ENCODE measurements at places on chromosomes 7 and 10. TPM values are rescaled to one million over a fixed set of nuclear protein-coding genes. Genes with fewer than 3 reads are reported as not detected.

DNA sequence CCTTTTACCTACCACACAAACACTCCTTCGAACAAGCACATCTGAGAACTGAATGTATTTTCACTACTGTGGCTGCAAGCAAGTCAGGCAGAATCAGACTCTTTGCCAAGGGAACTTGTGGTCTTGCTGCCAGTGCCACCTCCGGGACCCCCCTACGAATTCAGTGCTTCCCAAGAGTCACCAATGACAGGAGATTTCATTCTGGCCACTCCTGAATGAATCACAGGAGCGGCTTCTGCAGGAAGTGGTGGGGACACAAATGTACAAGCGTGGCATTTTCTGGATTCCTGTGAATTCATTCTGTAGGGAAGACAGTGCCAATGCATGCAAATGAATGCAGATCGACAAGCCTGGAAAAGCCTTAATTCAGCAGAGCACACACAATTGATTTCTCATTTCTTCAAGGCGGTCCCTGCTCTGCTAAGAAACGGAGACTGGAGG is 161.2 kb downstream of the CAMK1D start:
- no peak overlapping the region for H3K4me3 ChIP-seq
- peak; percentile 13 for DNase-seq
- H3K36me3 ChIP-seq, result no peaks in the 10 kb centered on the region
- H3K4me1 ChIP-seq, result no peaks in the 10 kb centered on the region
- H3K27me3 ChIP-seq, result no peaks in the 10 kb centered on the region
- no peak overlapping the region for H3K27ac ChIP-seq

DNA sequence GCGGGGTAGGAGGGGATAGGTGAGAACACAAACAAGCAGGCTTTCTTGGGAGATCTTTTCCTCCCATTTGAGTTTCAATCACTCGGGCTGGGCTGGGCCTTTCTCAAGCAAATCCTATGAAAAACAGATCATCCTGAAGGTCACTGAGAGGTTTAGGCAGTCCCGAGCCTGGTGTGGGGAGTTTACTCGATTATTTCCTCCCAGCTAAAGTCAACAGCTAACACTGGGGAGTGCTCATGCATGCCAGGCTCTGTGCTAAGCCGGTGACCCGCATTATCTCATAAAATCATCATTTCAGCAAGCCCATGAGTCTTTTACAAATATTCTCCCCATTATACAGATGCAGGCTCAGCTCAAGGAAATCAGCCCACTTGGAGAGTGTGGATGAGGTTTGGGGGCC is 85.0 kb upstream of the PAX2 start:
- H3K27me3 ChIP-seq, result no peaks in the 10 kb centered on the region
- no peak for DNase-seq
- H3K4me3 ChIP-seq, result no peak overlapping the region
- H3K4me1 ChIP-seq, result peaks cover 7% of the 10 kb centered on the region
- no peaks in the 10 kb centered on the region for H3K36me3 ChIP-seq
- H3K27ac ChIP-seq, result no peak overlapping the region

GRCh38 chr10:94443549-94443948 is 41.2 kb downstream of the TBC1D12 start:
- no peaks in the 10 kb centered on the region for H3K36me3 ChIP-seq
- no peaks in the 10 kb centered on the region for H3K27me3 ChIP-seq
- no peak overlapping the region for H3K4me3 ChIP-seq
- DNase-seq, result no peak
- H3K27ac ChIP-seq, result peak overlapping the region; percentile 50

GRCh38 chr7:80705130-80705781 is 66.8 kb downstream of the CD36 start:
- no peak overlapping the region for H3K4me3 ChIP-seq
- H3K36me3 ChIP-seq, result no peaks in the 10 kb centered on the region
- peak overlapping the region; percentile 14 for H3K27ac ChIP-seq
- H3K27me3 ChIP-seq, result no peaks in the 10 kb centered on the region
- H3K4me1 ChIP-seq, result 0 out of 2 replicates have a peak, but pooled peaks cover 3% of the 10 kb centered on the region

DNA sequence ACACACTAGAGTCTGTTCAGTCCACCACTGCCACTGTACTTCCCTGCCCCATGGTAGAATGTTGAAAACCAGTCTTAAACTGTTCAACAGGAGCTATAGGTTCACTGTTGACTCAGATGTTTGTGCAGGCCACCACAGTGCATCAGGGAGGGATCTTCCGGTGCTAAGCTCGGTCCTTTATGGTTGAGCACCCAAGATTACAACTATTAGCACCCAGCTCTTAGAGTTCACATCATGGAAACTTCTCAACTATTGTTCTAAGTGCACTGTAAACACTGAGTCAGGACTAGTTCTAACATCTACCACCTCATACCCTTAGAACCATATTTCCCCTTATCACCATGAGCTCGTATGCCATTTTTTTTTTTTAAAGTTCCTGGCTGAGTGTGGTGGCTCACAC is 97.1 kb upstream of the MXI1 start:
- no peak for DNase-seq
- H3K27ac ChIP-seq, result no peak overlapping the region
- H3K27me3 ChIP-seq, result no peaks in the 10 kb centered on the region

The ITIH5 gene
- 0.51 TPM for total RNA-seq

DNA sequence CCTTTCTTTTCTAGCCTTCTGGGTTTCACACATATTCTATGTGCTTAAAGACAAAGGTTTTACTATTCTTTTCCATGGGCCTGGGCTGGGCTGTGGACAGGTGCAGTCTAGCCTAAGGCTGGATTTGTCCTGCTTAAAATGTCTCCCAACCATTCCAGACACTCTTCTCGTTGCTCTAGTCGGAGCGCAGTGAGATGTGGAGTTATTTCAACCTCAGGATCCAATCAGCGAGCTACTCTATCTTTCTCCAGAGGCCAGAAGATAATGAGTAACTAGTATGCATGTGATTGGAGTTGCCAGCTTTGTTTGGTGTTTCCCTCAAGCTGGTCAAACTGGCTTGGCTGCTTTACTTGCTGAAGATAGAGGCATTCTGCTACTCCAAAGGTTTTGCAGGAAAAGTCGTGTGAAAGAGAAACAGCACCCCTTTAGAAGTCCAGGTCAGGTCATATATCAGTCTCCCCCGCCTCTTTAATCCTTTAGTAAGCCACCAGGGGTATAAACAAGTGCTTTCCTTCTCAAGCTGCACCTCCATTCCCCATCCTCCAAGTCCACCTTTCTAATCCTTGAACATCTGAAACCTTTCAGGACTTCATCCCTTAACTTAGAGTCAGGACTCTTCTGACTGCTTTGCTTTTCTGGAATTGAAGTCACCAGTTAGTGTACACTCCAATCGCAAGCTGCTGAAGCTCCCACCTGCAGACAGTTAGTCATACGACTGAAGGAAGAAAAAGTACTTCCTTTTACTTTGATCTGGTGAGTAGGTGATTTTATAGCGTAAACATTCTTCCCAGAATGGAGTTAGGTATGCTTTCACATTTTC is 78.8 kb downstream of the DNMBP start:
- DNase-seq, result peak; percentile 94
- H3K4me3 ChIP-seq, result peak overlapping the region; percentile 56
- H3K4me1 ChIP-seq, result peaks cover 32% of the 10 kb centered on the region
- peak overlapping the region; percentile 89 for H3K27ac ChIP-seq
- H3K36me3 ChIP-seq, result no peaks in the 10 kb centered on the region

GRCh38 chr10:61742812-61743211 is 80.1 kb downstream of the CABCOCO1 start:
- no peaks in the 10 kb centered on the region for H3K36me3 ChIP-seq
- H3K4me3 ChIP-seq, result no peak overlapping the region
- H3K27ac ChIP-seq, result no peak overlapping the region
- no peaks in the 10 kb centered on the region for H3K27me3 ChIP-seq
- DNase-seq, result no peak
- H3K4me1 ChIP-seq, result peaks cover 26% of the 10 kb centered on the region

GRCh38 chr10:61836888-61837754 is 64.4 kb upstream of the ARID5B start:
- H3K4me1 ChIP-seq, result peaks cover 88% of the 10 kb centered on the region
- H3K27me3 ChIP-seq, result no peaks in the 10 kb centered on the region
- peak overlapping the region; percentile 94 for H3K27ac ChIP-seq
- no peak overlapping the region for H3K4me3 ChIP-seq
- DNase-seq, result peak; percentile 77

The PTPRZ1 gene
- not detected for total RNA-seq

DNA sequence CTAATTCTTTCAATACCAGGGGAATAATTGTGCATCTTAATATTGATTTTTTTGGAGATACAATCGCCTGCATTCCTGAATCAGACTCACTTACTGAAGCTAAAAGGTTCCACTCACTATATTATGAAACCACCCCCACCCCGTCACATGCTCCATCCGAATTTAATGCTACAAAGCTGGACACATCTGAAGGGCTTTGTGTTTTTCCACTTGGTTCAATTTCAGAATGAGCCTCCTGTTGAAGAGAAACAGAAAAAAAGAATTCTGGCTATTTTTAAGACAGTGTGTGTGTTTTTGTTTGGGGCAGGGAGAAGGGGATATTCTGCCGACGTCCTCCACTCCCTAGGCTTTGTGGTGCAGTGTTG is 165.5 kb upstream of the TBX20 start:
- H3K27ac ChIP-seq, result no peak overlapping the region
- no peaks in the 10 kb centered on the region for H3K36me3 ChIP-seq
- H3K27me3 ChIP-seq, result no peaks in the 10 kb centered on the region

DNA sequence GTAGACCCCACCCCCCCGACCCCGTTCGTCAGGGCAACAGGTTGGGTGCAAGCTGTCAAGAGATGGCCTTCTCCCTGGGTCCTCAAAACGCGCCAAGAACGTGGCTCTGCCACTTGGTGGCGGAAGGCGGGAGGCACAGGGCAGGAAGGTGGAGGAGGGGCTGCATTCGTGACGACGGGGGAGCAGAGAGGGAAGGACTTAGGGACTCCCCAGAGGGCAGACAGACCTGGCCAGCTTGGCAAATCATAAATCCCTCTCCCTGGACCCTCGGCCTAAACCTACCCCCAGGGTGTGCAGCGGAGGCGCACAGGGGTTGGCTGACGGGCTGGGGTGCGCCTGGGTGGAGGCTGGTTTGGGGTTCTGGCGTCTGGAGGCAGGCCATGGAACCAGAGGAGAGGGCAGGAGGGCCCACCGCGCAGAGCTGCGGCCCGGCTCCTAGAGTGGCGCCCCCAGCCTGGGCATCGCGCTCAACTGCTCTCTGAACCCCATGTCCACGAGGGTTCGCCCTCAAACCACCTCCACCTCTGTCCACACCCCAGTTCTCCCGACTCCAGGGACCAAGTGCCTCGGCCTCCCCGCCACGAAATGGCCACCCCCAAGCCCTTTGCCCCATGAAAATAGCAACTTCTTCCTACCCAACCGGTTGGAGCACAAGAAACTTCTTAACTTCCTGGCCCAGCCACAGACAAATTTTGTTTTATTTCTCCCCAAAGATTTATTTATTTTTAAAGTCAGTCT is 10.8 kb upstream of the GATA3 start:
- no peak for DNase-seq
- H3K4me1 ChIP-seq, result peaks cover 28% of the 10 kb centered on the region
- H3K27ac ChIP-seq, result no peak overlapping the region

- no peak overlapping the region for H3K27ac ChIP-seq
- H3K27me3 ChIP-seq, result no peaks in the 10 kb centered on the region
- no peak overlapping the region for H3K4me3 ChIP-seq
- DNase-seq, result no peak
- peaks cover 1% of the 10 kb centered on the region for H3K36me3 ChIP-seq
Observed at GRCh38 chr10:69489506-69490090, 38.3 kb downstream of the TSPAN15 start.

- no peaks in the 10 kb centered on the region for H3K4me1 ChIP-seq
- no peak overlapping the region for H3K4me3 ChIP-seq
- no peaks in the 10 kb centered on the region for H3K36me3 ChIP-seq
Observed at GRCh38 chr10:11096422-11096821, 78.8 kb downstream of the CELF2 start.

The MRPS33 gene
- 70.2 TPM for total RNA-seq

The EEF1AKMT2 gene
- 28.1 TPM for total RNA-seq

Measured in Caco-2 (cell line).